Stimulated activated CD4-positive, alpha-beta T cell treated with anti-CD3 and anti-CD28 coated beads, Interleukin-15, amount 100 ng/mL, for 1 hour (primary cell): ENCODE measurements at places on chromosomes 4 and X.

- DNase-seq = no peak
Observed at GRCh38 chr4:179415037-179415846, 1973.0 kb upstream of the AGA start.

- DNase-seq = no peak
Observed at GRCh38 chr4:60605646-60606354, 594.3 kb upstream of the ADGRL3 start.

DNA sequence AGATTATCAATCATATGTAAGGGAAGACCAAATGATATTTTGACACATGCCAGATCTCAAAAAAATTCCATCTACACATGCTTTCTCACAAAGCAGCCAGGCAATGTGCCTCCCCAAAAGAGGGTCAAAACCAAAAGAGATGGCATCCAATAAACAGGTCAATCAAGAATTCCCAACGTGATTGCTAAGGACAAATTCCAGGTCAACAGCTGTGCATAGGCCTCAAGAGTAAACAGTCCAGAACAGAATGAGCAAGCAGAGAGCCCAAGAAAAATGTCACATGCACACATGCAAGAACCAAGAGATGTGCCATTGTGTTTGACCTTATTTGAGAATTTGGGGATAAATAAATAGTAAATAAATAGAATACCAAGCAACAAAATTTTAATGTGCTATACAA is 136.7 kb downstream of the APBB2 start:
- no peak for DNase-seq

GRCh38 chrX:580030-580429 is 50.6 kb upstream of the SHOX start:
- DNase-seq = no peak

GRCh38 chrX:14897042-14897441 is 23.8 kb downstream of the MOSPD2 start:
- no peak for DNase-seq

- DNase-seq = no peak
Observed at GRCh38 chr4:44771789-44772188, 45.4 kb upstream of the GNPDA2 start.

GRCh38 chrX:41665686-41666085 is 23.1 kb upstream of the GPR34 start:
- DNase-seq = no peak

GRCh38 chr4:38674258-38675144 is 10.5 kb downstream of the KLF3 start:
- DNase-seq = no peak

DNA sequence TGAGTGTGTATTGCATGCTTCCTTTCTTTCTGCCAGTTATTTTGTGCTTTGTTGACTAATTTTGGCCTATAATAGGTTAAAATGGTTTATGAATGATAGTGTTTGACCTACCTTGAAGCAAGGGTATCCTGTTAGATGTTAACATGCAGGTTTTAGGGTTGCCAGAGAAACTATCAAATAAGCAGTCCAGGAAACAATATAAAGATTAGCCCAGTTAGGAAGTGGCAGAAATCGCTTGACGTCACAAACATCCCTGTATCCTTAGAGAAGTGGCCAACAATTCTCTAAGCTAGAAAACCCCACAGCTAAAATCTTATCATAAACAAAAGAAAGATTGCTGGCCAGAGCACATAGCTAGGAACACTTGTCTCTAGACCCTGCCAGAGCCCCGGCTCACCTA is 3.8 kb downstream of the NAP1L5 start:
- DNase-seq = no peak
